ENCODE measurements at places on chromosomes 1 and 21.

DNA sequence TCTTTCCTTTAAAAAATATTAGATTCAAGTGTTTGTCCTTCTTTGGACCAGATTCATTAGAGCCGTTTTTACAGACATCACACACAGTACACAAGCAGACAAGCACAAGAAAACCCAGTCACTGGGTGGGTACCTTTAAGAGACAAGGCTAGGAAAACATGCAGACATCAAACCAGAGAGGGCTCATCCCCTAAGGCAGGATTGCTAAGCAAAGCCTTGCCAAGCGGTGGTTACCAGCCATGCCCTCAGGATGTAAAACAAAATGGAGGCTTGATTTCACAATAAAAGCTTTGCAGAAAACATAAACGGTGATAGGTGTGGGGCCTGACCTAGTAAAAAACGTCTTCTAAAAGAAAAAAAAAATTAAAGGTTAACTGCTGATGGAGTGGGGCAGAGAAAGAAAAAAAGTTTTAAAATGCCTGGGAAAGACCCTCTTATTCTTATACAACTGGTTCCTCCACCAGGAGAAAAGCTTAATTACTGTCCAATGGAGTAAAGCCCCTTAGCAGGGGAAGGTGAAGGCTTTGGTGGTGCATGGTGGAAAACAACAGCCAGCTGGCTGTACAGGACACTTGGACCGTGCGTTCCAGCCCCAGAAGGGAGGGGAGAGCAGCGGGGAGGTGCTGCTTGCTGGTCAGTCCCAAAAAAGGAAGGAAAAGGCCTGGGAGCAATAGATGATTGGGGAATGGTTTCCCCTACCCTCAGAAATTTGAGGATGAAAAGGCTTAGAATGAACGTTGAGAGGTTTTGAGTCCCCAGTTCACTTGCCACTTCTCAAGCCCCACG is 30.4 kb upstream of the FMO1 start:
- no peak for DNase-seq

DNA sequence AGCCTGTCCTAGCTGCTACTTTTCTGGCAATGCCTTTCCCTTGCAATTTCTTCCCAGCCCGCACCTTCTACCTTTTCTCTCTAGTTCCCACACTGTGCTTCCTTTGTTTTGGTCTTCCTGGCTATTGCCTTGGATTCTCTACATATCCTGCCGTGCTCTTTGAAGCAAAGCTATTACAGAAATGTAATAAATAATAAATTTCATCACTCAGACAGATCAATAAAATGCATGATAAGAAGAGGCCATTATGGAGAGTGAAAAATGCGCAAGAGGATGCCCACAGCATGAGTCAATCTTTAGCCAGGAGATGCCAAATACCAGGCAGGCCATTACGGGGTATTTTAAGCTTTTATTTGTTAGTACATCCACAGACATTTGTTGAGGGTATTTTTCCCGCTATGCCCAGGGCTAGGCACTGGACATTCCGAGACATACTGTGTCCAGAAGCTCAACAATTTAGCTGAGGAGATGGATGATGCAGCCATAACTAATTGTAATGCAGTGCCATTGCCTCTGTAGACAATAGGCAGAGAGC is 163.6 kb downstream of the ST6GALNAC3 start:
- no peak for DNase-seq

DNA sequence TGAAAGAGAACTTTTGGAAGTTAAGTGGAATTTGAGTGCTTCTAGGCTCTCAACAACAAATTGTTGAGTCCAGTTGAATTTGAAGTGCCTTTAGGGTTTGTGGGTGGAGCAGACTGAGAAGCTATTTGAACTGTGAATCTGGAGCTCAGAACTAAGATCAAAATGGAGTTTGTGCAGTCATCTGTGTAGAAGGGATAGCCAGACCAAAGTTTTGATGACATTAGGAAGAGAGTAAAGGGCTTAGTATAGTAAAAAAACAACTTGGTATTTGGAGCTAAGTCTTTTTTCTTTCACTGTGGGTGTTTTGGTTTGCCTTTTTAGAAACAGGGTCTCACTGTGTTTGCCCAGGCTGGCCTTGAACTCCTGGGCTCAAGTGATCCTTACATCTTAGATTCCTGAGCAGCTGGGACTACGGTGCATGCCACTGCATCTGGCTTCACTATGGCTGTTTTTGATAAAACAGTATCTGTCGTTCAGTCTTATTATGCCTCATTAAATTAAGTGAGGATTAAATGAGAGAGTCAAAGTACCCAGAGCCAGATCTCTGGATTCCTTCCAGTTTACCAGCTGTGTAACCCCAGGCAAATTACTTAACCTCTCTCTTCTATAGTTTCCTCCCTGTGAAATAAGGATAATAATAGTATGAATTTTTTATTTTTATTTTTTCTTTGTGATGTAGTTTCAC is 20.0 kb downstream of the HDAC1 start:
- DNase-seq, result no peak

- DNase-seq, result no peak
Observed at GRCh38 chr1:226211181-226211821, 12.2 kb upstream of the MIXL1 start.

DNA sequence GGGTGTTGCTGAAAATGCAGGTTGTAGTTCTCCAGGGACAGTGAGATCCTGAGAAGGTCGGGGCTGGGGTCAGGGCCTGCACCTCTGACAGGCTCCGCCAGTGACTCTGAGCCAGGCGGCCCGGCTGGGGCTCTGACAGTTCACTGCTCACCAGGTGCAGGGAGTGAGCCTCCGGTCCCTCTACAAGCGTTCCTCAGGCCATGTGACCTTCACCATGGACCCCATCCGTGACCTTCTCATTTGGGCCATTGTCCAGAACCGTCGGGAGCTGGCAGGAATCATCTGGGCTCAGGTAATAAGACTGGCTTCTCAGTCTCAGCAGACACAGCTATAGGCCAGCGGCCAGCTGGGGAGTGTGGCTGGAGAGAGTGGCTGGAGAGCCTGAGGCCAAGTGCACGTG is 41.8 kb downstream of the TRPM2 start:
- no peak for DNase-seq

DNA sequence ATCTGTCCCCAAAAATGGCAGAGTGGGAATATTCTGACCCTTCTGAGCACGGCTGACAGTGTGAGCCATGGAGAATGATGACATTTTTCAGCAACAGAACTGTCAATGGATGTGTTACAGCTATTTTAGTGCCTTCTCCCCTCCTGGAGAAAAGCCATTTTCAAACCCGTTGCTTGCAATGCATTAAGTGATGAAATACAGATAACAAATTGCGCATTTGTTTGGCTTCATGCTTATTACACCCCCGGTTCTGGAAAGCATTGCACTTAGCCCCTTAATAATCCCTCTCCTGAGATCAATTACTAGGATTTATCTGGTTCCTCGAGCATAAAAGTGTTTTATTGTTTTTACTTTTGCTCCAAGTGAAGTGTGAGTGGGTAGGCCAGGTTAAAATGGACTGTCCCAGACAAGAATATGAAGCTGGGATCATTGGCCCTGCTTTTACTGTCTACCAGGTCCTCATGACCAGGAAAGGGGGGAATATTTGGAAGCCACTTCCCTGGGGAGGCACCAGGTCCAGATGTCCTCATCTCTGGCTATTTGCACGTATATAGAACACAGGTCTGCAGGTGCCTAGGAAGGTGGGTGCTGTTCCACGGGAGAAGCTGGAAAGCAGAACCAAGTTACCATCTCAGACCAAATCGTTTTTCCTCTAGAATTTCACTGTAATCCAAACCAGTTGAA is 37.5 kb upstream of the HHAT start:
- DNase-seq, result no peak

DNA sequence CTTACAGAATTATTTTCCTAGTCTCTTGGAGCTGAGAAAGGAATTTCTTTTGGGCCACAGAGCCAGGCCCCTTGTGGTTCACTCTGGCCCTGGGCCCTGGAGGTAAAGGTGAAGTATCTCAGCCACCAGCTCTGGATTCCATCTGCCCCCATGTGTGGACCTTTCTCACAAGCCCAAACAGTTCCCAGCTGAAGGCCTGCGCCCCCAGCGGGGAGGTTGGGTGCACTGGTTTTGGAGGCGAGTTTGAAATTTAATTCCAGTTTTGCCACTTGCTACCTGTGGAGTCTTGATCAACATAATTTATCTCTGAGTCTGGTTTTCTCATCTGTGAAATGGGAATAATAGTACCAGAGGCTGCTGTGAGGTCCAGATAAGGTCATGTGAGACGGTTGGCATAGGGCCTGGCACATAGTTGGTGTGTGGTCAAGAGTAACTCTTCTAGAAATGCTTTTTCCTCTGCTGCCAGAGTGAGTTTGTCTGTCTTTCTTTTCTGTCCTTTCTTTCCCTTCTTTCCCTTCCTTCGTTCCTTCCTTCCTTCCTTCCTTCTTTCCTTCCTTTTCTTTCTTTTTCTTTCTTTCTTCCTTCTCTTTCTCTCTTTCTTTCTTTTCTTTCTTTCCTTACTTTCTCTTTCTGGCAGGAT is 6.1 kb downstream of the AGTRAP start:
- no peak for DNase-seq

GRCh38 chr1:175499595-175500382 is 243.6 kb downstream of the TNR start:
- DNase-seq, result no peak

Measured in skeletal muscle cell (primary cell).